ENCODE measurements at places on chromosomes 7 and 10. TPM values are rescaled to one million over a fixed set of nuclear protein-coding genes. Genes with fewer than 3 reads are reported as not detected.

DNA sequence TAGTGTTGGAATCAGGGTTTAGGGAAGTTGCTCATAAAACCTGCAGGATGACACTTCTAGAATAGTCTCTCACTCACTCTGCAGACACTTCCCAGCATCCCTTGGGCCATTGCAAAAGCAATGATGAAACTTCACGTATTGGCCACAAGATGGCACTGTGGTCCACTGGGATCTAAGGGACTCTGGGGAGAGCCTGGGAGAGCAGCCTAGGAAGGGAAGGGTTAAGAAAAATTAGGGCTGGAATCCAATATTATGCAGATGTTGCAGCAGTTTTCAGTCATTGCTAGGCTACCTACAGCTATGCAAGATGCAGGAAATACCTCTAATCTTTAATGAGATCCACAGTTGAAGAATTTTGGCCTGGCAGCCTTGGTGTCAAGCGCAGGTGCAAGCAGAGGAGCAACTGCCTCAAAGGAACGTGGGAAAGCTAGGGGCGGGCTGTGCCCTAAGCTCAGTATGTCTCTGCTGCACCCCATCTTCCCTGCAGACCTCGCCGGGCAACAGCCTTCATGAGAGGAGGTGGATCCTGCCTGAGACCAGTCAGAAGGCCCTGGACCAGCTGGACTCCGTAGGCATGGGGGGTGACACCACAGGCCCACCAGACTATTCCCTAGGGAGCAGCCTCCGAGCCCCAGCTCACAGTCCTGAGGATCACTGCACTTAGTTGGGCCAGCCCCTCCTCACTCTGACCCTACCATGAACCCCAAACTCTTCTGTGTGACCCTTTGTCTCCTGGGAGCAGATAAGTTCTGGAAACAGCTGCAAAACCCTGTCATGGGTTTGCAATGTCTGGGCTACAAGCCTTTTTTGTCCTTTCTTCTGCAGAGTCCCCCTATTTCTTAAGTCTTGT lies 127.9 kb upstream of the PRSS58 start:
- no peak for DNase-seq
- no peaks in the 10 kb centered on the region for H3K36me3 ChIP-seq
- H3K27me3 ChIP-seq, result no peaks in the 10 kb centered on the region

Gene UNCX
- not detected for total RNA-seq

DNA sequence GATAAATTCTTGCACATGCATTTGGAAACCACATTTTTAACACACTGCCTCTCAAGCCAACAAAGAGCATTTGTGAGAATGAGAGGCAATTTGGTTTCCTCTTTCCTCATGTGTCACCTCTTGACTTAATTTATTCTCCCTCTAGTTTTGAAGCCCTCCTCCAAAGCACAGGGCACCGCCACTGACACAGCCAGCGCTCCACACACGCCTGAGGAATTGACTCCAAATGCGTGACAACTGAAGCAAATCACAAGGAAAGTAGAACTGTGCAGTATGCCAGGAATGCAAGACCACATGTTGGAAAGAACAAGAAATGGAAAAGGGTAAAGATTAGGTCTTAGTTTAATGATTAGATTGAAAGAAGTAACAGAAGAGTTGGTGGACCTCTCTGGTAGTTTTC lies 173.3 kb downstream of the LSM5 start:
- H3K27me3 ChIP-seq, result no peaks in the 10 kb centered on the region
- no peaks in the 10 kb centered on the region for H3K36me3 ChIP-seq
- H3K4me1 ChIP-seq, result peaks cover 3% of the 10 kb centered on the region
- H3K27ac ChIP-seq, result no peak overlapping the region
- no peak overlapping the region for H3K4me3 ChIP-seq

Gene PRR15
- total RNA-seq, result 4.6 TPM

DNA sequence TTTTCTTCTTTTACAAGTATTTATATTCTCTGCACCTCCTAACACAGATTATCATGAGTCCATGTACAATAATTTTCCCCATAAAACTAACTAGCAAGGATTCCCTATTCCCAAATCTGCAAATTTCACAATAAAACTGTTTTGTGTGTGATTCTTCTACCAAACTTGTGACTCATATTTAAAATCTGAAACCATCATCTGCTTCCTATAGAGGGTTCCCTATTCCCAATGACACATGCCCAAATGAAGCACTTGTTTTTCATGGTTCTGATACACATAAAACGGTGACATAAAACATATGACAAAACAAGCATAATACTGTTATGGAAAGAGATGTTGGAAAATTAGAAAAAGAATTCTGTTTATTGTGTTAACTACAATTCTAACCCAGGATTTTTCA lies 657.6 kb downstream of the PARD3 start:
- H3K4me1 ChIP-seq, result no peaks in the 10 kb centered on the region
- no peak overlapping the region for H3K4me3 ChIP-seq
- H3K27me3 ChIP-seq, result no peaks in the 10 kb centered on the region
- H3K36me3 ChIP-seq, result no peaks in the 10 kb centered on the region
- no peak overlapping the region for H3K27ac ChIP-seq
- no peak for DNase-seq

Gene NUDT1
- 6.9 TPM for total RNA-seq

DNA sequence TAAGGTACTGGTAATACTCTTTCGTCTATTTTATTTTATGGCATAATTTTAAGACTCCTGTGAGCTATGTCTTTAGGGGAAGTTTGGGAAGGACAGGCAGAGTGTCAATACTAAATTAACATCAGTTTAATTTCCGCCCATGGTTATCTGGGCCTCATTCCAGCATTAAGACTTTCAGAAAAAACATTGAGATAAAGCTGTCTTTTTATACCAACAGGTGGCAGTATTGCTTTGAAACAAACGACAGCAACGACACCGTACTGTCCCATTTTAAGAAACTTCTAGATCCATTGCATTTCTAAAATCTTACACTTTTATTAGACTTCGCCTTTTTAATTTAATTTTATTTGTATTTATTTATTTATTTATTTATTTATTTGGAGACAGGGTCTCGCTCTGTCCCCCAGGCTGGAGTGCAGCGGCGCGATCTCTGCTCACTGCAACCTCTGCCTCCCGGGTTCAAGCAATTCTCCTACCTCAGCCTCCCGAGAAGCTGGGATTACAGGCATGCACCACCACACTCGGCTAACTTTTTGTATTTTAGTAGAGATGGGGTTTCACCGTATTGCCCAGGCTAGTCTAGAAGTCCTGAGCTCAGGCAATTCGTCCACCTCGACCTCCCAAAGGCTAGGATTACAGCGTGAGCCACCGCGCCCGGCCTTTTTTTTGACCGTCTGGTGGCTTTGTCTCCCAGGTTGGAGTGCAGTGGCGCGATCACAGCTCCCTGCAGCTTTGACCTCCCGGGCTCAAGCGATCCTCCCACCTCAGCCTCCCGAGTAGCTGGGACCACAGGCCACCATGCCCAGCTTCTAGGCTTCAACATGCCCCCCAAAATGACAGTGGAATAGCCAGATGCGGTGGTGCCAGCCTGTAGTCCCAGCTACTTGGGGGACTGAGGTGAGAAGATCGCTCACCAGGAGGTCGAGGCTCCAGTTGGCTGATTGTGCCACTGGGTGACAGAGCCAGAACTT lies 78.7 kb upstream of the C1GALT1 start:
- no peak overlapping the region for H3K27ac ChIP-seq
- DNase-seq, result no peak
- no peaks in the 10 kb centered on the region for H3K27me3 ChIP-seq
- no peaks in the 10 kb centered on the region for H3K4me1 ChIP-seq
- H3K4me3 ChIP-seq, result no peak overlapping the region
- no peaks in the 10 kb centered on the region for H3K36me3 ChIP-seq

Gene CDHR1
- 0.03 TPM for total RNA-seq

Gene NYAP1
- 0.55 TPM for total RNA-seq

GRCh38 chr7:149823191-149823630 lies 15.0 kb upstream of the ZNF862 start:
- no peak overlapping the region for H3K4me3 ChIP-seq
- H3K4me1 ChIP-seq, result no peaks in the 10 kb centered on the region
- no peaks in the 10 kb centered on the region for H3K27me3 ChIP-seq
- H3K27ac ChIP-seq, result no peak overlapping the region
